ENCODE measurements at places on chromosomes 13 and 19. TPM values are rescaled to one million over a fixed set of nuclear protein-coding genes. Genes with fewer than 3 reads are reported as not detected.

FUT3 gene
- polyA plus RNA-seq: 0.65 TPM

TMPRSS9 gene
- 0.24 TPM for polyA plus RNA-seq

ANGPTL8 gene
- 0.75 TPM for polyA plus RNA-seq

CASP14 gene
- polyA plus RNA-seq: not detected

MYH14 gene
- 30.6 TPM for polyA plus RNA-seq

LPAR6 gene
- polyA plus RNA-seq: 49.0 TPM

ZNF787 gene
- 31.7 TPM for polyA plus RNA-seq

TLE6 gene
- polyA plus RNA-seq: 11.8 TPM

KMT2B gene
- polyA plus RNA-seq: 40.3 TPM

CD22 gene
- polyA plus RNA-seq: 8.3 TPM

IPO5 gene
- polyA plus RNA-seq: 160 TPM

ZNF253 gene
- polyA plus RNA-seq: 40.5 TPM

PSG2 gene
- not detected for polyA plus RNA-seq

GET3 gene
- polyA plus RNA-seq: 53.3 TPM

CRLF1 gene
- 239 TPM for polyA plus RNA-seq

CKM gene
- 1.3 TPM for polyA plus RNA-seq

ACP7 gene
- polyA plus RNA-seq: 0.16 TPM

C19orf85 gene
- polyA plus RNA-seq: not detected

LAIR1 gene
- polyA plus RNA-seq: 6.7 TPM

PSG7 gene
- polyA plus RNA-seq: not detected

COL4A2 gene
- 251 TPM for polyA plus RNA-seq

TNPO2 gene
- polyA plus RNA-seq: 69.3 TPM

CALR3 gene
- not detected for polyA plus RNA-seq

LYPD5 gene
- polyA plus RNA-seq: 0.40 TPM

SPINT2 gene
- 188 TPM for polyA plus RNA-seq

FGF9 gene
- 19.7 TPM for polyA plus RNA-seq

IL27RA gene
- polyA plus RNA-seq: 6.5 TPM

FXYD3 gene
- 19.9 TPM for polyA plus RNA-seq

URAD gene
- polyA plus RNA-seq: not detected

GJA3 gene
- polyA plus RNA-seq: 0.10 TPM

RHPN2 gene
- 8.9 TPM for polyA plus RNA-seq

PDE4C gene
- 3.3 TPM for polyA plus RNA-seq

ZNF135 gene
- polyA plus RNA-seq: 29.7 TPM

KIRREL2 gene
- polyA plus RNA-seq: 1.8 TPM

ZNF578 gene
- 6.3 TPM for polyA plus RNA-seq

FAM83E gene
- polyA plus RNA-seq: 4.5 TPM

NLRP5 gene
- polyA plus RNA-seq: not detected

GRIK5 gene
- 7.2 TPM for polyA plus RNA-seq

RNF17 gene
- polyA plus RNA-seq: not detected

PRRG2 gene
- 5.7 TPM for polyA plus RNA-seq

NPHS1 gene
- polyA plus RNA-seq: 0.60 TPM

RASGRP4 gene
- polyA plus RNA-seq: 2.0 TPM

RFPL4A gene
- 0.14 TPM for polyA plus RNA-seq

SLC25A41 gene
- 1.3 TPM for polyA plus RNA-seq

FAM98C gene
- 19.1 TPM for polyA plus RNA-seq

LCP1 gene
- 16.1 TPM for polyA plus RNA-seq

MUC16 gene
- polyA plus RNA-seq: 0.09 TPM

ZNF541 gene
- polyA plus RNA-seq: 0.55 TPM

CBARP gene
- polyA plus RNA-seq: 1.5 TPM

PCP2 gene
- 1.2 TPM for polyA plus RNA-seq

ZNF568 gene
- polyA plus RNA-seq: 19.3 TPM

SPACA4 gene
- 0.76 TPM for polyA plus RNA-seq

POU4F1 gene
- 0.15 TPM for polyA plus RNA-seq

PLPPR2 gene
- 22.1 TPM for polyA plus RNA-seq

WDR88 gene
- 1.7 TPM for polyA plus RNA-seq

KLF1 gene
- polyA plus RNA-seq: 2.3 TPM

LATS2 gene
- polyA plus RNA-seq: 15.0 TPM

POU2F2 gene
- 1.4 TPM for polyA plus RNA-seq

SCN1B gene
- 1.4 TPM for polyA plus RNA-seq

Data from right lung (tissue), 10 donors.